Activated naive CD8-positive, alpha-beta T cell treated with anti-CD3 and anti-CD28 coated beads for 36 hours (primary cell): ENCODE measurements at places on chromosomes 6 and 20.
A peak's percentile ranks its signal among the peaks of the same experiment; 100 is the strongest.

DNA sequence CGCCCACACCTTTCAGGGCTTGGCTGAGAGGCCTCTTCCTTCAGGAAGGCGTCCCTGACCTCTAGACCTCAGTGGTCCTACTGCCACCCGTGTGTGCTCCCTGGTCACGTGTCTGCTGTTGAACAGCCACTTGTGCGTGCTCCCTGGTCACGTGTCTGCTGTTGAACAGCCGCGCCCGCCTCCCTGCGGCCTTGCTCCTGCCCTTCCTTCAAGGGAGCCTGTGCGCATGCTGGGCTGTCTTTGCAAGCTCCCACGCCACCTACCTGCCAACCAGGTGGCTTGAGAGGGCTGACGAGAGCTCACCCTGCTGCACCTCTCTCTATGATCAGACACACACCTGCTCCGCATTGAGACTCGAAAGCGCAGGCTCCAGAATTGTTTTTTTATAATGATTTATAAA lies 179.3 kb downstream of the BMP7 start:
- no peak for DNase-seq

GRCh38 chr20:50916934-50917333 lies 14.3 kb downstream of the ADNP start:
- no peak for DNase-seq

DNA sequence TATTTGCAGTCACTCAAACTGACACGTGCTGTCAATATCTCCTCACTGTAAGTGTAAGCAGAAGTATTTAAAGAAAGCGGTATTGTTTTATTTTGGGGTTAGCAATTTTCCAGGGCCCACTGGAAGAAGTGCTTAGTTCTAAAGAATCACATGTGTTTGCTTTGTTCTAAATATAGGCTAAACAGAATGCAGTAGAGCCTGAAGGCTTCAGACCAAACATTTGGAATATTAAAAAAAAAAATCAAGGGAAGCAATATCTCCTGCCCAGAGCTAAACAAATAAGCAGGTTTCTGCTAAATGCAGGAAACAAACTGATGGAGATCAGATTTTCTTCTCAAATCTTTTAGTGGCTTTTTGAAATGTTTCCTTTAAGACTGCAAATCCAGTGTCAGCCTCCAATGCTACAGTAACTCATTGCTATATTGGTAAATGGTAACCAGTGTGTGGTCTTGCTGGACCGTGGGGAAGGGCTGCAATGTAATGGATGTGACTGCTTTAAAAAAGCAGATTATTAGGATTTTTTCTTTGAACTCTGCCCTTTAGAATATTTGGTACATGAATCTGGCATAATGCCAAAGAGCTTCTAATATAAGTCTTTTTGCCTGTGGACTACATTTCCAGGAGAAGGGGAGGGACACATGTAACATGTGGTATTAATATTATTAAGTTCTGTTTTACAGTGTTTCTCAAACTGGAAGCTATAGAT lies 317.1 kb upstream of the FERMT1 start:
- no peak for DNase-seq

GRCh38 chr6:113202852-113203714 lies 654.1 kb upstream of the MARCKS start:
- no peak for DNase-seq

- peak; percentile 67 for DNase-seq
These were observed 45.8 kb downstream of the FOXP4 start for GRCh38 chr6:41591859-41592502.

- DNase-seq: no peak
These were observed 20.7 kb downstream of the RIPK1 start for GRCh38 chr6:3088968-3089367.

GRCh38 chr20:40980106-40980827 lies 48.4 kb upstream of the TOP1 start:
- DNase-seq: no peak

GRCh38 chr6:3137057-3137777 lies 18.7 kb downstream of the BPHL start:
- no peak for DNase-seq

GRCh38 chr6:128068119-128068479 lies 167.2 kb upstream of the THEMIS start:
- DNase-seq: no peak

DNA sequence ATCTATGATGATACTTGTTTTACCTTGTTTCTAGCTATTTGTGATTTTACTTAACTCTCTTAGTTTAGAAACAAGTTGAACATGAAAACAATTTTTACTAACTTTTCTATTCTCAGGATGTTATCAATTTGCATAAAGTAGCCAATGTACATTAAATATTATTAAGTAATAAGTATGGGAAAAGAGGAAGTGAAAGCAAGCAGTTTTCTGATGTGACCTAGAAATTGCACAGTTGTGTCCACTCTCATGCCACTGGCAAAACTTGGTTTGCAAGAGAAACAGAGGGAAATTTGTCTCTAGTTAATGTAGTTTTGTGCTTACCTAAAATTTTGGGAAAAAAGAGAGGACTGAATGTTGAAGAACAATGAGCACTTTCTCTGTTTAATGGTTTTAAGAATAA lies 19.2 kb upstream of the TSPYL1 start:
- no peak for DNase-seq

GRCh38 chr20:41135187-41135887 lies 2.0 kb upstream of the PLCG1 start:
- peak; percentile 63 for DNase-seq

DNA sequence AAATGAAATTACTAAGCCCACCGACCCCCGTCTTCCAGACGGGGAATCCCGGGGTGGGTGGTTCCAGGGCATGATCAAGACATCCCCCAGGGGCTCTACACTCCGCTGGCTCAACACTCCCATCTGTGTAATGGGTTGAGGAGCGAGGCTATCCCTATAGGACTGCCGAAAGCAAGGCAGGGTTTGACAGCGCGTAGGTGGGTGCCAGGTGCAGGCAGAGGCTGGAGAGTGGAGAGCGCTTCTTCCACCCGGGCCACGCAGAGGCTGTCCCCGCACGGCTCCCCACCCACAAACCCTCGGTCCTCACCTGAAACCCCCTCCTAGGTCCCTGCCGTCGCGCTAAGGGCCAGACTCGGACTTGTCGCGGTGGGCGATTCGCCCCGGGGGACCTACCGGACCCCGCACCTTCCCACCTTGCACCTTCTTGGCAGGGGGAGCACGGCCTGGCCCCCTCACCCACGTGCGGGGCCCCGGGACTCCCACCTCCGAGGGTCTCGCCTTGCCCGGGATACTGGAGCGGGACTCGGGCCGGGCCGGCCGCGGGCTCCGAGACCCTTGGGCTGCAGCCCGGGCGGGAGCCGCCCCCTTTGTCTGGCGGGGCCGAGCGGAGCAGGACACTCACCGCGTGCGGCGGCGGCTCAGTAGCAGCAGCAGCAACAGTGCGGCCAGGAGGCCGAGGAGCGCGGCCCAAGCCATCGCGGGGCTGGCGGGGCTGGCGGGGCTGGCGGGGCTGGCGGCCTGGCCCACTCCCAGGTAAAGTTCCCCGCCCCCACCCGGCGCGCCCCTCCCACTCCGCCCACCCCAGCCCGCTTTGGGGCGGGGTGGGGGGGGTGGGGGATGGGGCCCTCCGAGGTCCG lies at the start of gene PTGIS:
Gene PTGIS, minus strand, starts transcription at position 717 of the 857 bp plus-strand sequence. Its CDS starts 21 bp downstream, at position 696.
- DNase-seq: no peak

DNA sequence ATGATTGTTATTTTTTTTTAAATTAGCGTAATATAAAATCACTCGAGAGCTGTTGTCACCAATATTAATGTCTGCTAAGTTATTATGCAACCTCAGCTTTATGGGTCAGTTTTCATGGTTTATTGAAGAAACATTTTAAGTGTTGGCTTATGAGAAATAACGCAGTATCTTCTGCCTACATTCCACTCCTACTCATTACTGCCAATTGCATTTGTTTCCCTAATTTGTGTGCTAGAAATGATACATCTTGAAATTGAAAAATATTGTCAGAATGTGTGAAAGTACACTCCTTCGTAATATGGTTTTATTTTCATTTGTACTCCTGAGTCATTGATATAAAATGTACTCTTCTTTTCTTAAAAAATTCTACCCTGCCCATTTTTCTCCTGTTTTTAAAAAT lies 333.3 kb upstream of the HSF2 start:
- DNase-seq: no peak

DNA sequence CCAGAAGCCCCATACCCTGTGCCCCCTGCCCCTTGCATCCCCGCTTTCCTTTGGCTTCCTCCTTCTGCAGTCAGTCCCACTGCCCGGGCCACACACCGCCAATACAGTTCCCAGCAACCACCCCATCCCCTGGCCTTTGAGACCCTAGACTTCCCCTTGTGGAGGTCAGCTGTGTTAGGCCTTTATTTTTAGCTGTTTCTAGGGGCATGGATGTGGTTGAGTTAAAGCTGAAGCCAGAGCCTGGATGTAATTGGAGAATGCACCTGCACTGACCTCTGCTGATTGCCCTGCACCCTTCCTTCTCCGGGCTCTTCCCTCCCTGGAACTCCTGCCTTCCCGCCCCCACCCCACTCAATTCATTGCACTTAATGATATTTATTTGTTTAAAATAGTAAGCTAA lies 33.9 kb downstream of the LYRM2 start:
- DNase-seq: no peak

DNA sequence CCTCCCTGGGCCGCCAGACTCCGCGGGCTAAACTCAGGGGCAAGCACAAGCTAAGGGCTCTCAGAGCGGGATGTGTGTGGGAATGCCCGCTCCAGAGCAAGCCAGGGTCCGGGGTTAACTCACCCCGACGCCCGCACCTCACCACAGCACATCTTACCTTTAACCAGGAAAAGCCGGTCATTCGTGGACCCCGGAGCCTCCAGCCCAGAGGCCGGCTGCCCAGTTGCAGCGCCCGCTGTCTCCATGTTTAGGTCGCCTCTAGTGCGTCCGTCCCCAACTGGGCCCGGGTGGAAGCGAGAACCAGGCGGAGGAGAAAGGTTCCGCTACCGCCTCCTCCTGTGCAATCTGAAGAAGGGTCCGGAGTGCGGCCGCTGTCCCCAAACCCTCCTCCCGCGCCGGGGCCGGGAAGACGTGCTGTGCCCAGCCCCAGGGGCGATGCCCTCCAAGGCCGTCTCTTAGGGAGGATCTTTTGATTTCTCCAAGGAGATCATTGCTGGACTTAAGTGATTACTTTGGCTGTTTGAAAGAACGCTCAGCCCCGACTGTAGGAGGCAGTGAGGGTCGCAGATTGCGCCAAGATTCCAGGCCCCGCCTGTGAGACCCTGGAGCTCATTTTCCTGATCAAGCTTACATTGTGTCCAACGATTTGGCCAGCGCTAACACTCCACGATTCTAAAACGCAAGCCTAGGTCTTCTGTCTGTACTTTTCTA lies at the start of gene TMEM242:
Gene TMEM242, minus strand, starts transcription at position 265 of the 711 bp plus-strand sequence. Its CDS starts 20 bp downstream, at position 245.
- peak; percentile 89 for DNase-seq

- DNase-seq: no peak
These were observed 173.2 kb upstream of the MARCKS start for GRCh38 chr6:113683968-113684367.

GRCh38 chr20:17854307-17854903 lies 114.2 kb downstream of the SNX5 start:
- DNase-seq: no peak

DNA sequence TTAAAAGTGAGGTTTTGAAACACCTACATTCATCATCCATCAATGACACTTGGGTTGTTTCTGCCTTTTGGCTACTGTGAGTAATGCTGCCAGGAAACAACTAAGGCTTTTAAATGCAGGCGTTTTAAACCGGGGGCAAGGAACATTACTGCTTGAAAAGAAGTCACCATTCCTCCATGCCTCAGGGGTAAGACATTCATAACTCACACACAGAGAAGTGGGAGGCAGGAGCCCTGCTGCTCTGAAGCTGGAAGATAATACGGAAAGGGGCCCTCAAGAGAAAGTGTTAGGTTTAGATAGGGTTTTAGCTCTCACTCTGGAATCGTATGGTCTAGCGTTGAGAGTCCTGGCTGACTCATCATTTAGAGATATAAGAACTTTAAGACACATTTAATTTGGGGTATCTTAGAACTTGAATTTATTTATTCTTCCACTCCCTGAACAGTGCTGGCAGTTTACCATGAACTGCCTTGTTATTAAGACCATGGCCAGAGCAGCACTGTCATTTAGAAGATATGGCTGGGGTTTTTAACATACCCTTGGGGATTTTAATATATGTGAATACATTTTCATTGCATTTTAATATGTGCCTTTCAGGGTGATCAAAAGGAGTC lies 1.8 kb downstream of the TUBB1 start:
- DNase-seq: no peak

DNA sequence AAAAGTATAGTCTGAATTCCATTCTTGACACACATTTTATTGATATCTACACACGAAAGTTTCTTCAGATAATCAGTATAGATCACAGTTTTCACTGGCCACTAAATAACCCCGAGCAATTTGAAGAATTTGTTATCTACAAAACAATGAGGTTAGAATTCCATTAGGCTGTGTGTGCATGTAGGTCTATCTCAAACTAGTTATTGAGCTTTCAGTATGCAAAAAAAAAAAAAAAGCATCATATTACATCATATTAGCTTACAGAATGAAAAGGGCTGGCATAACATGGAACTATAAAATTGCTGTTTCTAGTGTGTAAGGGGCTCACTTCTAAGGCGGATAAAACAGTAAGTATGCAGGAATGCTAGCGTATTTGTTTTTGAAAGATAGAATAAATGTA lies 59.5 kb upstream of the ADGRG6 start:
- DNase-seq: no peak

DNA sequence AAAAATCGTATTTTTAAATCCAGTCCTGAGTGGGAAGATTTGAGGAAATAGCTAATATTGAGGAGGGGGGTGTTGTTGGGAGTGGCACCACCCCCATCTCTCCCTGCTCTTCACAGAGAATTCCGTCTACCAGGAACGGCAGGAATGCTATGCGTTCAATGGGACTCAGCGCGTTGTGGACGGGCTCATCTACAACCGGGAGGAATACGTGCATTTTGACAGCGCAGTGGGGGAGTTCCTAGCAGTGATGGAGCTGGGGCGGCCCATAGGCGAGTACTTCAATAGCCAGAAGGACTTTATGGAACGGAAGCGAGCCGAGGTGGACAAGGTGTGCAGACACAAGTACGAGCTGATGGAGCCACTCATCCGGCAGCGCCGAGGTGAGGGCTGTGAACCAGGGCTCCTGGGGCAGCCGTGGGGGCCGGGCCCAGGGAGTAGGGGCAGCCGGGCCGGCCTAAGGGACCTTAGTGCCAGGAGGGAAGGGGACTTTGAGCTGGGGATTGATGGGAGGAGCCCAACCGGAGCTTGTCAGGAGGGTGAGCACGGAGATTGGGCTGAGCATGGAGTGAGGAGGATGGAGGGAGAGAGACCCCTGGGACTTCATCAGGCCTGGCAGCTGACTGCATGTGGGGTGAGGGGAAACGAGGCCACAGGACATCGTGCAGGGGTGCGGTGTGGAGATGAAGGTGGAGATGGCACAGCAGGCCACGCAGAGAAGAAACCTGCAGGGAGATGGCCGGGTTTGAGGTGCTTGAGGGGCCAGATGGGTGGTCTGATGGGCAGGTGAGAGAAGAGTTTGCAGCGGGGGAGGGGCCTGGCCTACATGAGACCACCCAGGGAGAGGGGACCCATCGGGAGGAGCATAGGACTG lies 41.3 kb downstream of the HLA-DPB1 start:
- no peak for DNase-seq

GRCh38 chr6:136446579-136447187 lies 103.5 kb downstream of the MAP7 start:
- DNase-seq: no peak

- no peak for DNase-seq
These were observed 28.0 kb downstream of the ID4 start for GRCh38 chr6:19865178-19865577.
